AG04449 (cell line): ENCODE measurements at places on chromosomes 3 and 15.

DNA sequence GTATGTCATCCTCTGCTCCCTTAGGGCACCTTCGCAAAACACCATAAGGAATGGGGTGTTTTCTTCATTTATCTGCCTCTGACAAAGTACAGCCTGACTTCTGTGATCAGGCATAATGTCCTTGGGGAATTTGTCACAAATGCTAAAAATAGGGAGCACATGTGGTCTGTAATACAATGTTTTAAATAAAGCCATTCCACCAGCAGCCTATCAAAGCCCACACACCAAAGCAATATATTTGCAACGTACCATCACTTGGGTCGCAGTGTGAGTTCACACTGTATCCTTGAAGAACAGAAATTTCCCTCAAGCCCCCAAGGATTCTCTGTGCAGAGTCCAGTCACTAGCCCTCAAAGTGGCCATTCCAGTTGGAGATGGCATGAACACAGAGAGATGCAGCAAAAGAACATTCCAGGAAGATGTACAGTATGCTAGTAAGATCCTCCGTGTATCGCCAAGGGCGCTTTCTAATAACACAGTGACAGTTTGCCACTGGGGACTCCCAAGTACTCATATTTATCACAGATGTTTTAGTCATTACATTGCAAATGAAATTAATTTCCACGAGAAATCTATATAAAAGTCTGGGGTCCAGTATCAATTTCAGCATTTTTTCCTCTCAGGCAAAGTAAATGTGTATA, 246.7 kb downstream of the MCTP2 start:
- no peak for DNase-seq

DNA sequence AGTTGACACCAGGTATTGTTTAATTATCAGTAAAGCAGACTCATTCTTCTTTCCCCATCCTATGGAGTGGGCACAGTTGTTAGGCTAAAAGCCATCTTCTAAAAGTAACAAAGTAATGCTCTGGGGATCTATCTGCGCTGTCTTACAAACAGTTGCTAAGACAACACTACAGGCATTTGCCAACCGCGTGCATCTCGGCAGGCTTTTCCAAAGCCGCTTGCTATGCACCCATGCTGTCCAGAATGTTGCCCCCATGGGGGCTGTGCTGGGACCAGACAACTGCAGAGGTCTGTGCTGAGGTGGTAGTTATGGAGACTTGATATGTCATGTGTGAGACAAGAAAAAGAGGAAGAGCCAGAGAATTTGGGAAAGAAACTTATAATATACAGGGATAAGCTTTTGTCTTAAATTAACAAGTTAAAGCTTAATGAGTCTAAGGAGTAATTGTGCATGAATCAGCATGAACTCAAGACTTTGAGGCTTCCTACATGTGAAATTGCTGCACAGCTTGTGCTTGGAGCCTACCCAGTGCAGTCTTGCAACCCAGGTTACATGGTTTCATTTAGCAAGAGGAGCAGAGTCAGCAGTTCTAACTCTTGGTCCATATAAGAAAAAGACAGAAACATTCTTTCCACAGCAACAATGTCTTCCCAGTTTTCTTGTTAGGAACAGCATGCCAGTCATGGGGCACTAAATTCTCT, 38.9 kb upstream of the DCLK3 start:
- no peak for DNase-seq

DNA sequence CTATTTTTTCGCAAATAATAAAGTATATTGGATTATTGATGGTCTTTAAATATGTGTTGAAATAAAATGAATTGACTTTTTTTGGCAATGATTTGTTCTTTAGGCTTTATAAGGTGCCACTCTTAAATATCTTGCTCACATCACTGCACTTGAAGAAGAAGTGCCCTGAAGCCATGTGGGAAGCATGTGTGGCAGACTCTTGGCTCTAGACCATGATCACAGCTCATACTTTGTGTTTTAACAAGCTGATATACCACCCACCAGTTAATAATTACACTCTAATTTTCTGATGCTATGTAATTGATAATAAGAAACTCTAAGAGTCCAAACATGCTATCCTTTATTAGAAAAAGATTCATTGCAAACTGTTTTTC, 52.1 kb upstream of the TGFBR2 start:
- no peak for DNase-seq

- no peak for DNase-seq
These were observed 2.8 kb upstream of the ABHD2 start for GRCh38 chr15:89085289-89085926.

DNA sequence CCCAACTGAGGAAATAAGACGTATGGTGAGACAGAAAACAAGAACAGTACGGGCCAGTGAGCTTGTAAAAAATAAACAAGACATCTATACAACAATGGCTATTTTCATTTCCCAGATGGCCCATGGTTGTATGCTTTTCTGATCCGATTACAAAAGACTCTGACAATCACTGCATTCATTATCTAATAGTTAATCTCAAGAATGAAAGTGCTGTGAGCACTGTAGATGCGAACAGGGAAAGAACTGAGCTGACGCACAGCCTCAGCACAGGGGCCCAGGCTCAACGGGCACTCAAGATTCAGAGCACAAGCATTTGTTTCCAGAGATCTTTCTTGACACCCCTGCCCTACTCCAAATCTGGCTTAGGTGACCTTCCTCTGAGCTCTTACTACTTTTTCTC, 6.9 kb downstream of the MTMR10 start:
- DNase-seq: no peak

DNA sequence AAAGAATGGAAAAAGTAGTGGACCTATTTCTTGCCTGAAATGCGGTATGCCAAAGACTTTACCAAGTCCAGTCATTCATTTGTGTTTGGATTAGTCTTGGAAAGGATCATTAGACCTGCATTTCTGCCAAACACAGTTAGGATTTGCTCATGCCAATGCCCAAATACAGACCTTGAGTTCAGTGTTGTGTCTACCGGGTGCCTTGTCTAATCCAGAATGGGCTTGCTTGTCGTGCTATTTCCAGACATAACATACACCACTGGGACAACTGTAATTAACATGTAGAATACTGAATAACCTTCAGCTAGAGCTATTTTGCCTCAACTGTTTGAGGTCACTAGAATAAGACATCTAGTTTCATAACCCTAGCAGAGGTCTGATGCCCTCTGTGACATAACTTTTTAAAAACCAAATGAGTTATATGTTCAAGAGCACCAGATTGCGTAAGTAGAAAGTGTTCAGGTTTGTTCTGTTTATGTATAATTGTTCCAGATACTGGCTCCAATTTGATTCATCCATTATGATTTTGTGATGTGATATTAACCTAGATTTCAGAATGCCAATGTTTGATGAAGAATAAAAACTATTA, 145.3 kb upstream of the DPH6 start:
- no peak for DNase-seq

DNA sequence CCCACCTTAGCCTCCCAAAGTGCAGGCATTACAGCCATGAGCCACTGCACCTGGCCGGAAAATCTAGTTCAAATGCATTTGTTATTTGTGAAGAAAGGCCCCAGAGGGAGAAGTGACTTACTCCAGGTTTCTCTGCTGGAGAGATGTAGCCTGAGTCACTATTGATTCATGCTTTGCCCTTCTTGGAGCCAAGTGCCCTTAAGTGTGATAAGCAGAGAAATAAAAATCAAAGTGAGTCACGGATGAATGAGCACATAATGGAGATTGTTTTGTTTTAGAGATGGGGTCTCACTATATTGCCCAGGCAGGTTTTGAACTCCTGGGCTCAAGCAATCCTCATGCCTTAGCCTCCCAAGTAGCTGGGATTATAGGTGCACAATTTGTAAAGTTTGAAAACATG, 33.1 kb downstream of the CDC25A start:
- no peak for DNase-seq

- DNase-seq: no peak
These were observed 49.3 kb downstream of the CPEB1 start for GRCh38 chr15:82597815-82598214.

- no peak for DNase-seq
These were observed 301.0 kb upstream of the ICE2 start for GRCh38 chr15:60779718-60780503.
